ENCODE measurements at places on chromosomes 11 and 22. TPM values are rescaled to one million over a fixed set of nuclear protein-coding genes. Genes with fewer than 3 reads are reported as not detected.
A peak's percentile ranks its signal among the peaks of the same experiment; 100 is the strongest.

GRCh38 chr11:19352072-19352770 lies 111.5 kb upstream of the E2F8 start:
- no peak for DNase-seq

DNA sequence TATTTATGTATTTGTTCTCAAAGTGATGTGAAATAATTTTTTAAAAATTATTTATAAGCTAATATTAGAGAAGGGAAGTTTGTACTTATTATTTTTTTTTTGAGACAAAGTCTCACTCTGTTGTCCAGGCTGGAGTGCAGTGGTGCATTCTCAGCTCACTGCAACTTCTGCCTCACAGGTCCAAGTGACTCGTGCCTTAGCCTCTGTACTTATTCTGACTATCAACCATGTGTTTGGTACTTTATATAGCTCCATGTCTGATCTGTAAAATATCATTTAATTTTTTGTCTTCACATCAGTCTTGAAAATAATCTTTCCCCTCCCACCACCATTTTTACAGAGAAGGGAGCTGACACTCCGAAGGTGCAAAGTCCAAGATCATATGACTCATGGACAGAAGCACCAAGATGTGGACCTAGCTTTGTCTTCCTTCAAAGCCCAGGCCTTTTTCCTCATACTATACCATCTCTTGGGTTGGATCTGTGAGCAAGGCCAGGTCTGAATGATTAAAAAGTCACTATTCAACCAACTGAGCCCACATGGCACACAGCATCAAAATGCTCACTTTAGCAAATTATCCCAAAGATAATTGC lies 32.4 kb upstream of the EED start:
- no peak for DNase-seq

DNA sequence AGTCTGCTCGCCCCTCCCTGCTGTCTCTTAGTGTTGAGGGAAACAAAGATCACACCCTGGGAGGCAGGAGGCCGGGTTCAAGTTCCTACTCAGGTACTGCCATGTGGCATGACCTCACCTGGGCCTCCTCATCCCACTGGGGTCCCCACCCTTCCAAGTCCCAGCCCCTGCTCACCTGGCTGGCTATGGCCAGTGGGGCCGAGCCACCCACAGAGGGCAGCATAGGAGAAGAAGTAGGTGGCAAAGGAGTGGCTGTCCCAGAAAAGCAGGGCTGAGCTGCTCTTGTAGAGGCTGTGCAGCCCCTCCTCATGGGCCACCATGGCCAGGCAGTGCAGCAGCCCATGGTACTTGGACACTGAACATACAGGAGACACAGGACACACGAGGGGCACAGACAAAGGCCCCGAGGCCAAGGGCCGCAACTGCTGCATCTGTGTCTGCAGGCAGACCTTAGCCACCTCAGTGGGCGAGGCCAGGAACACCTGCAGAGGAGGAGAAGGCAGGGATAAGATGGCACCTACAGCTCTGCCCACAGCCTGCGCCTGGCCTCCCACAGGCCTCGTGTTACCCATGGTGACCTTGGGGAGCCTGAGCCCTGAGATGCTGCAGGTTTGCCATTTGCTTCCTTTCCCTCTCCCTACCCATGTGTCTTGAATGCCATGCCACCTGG lies 50.6 kb upstream of the MPEG1 start:
- DNase-seq = no peak

DNA sequence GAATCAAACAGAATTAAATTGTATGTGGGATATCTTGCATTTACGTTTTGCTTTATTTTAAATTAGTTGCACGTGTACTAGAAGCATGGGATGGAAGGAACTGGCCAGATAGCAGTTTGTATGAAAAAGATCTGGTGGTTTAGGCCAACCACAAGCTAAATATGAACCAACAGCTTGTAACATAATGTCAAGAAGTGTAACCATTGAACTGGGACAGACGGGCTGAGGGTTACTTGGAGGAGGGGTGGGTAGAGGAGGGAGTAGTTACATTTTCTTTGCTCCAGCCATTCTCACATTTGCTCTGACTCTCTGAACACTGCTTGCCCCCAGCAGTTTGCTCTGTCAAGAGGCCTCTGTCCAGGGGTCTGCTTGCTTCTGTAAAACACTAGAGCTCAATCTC lies 31.7 kb upstream of the CXCR5 start:
- DNase-seq = no peak

GRCh38 chr11:109960831-109961230 lies 132.4 kb upstream of the ZC3H12C start:
- no peak for DNase-seq

DNA sequence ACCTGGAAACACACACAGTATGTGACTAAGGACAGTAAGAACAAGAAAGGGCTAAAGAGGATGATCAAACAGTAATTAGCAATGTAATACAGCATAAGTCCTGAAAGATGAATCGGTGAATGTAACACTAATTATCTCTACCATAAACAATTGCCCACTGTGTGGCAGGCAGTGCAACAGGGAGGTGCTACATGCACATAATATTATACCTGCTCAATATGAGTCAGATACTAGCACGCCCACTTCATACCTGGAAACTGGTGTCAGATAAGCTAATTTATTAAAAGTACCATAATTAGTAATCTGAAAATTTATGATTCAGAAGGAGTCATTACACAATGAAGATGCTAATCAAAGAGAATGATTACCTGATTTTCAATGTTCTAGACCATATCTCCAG lies 14.9 kb downstream of the CASP12 start:
- no peak for DNase-seq

DNA sequence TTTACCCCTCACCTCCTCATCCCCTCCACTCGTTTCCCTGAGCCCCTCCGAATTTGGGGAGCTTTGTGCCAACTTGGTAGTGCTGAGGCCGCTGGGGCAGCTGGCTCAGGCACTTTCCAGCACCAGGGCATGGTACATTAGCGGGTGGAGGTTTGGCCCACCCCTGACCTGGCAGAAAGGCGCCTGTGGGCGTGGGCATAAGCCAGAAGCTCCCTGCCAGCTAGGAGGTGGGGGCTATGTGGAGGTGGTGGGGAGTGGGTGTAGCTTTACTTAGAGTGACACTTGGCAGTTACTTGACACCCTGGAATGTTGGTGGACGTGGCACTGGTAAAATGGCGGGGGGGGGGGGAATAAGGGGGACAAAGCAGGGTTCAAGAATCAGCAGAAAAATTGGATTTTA lies 10.3 kb upstream of the IGF2 start:
- no peak for DNase-seq

- DNase-seq = no peak
Measured at GRCh38 chr11:18590571-18590970, 2.0 kb upstream of the UEVLD start.

DNA sequence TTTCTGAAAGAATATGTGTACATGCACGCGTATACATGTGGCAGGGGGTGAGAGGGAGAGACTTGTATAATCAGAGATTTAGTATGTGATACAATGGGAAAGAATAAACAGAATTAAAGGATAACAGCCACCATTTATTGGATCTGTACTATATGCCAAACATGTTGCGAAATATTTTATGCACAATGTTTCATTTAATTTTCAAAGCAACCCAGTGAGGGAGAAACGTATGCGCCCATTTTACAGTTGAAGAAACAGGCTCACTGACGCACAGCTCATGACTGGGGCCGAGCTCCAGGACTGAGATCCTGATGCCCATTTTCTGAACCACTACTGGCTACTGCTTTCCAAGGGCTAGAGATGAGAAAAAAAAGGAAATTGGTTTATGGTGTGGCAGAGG lies 3.3 kb upstream of the OAF start:
- DNase-seq = no peak

DNA sequence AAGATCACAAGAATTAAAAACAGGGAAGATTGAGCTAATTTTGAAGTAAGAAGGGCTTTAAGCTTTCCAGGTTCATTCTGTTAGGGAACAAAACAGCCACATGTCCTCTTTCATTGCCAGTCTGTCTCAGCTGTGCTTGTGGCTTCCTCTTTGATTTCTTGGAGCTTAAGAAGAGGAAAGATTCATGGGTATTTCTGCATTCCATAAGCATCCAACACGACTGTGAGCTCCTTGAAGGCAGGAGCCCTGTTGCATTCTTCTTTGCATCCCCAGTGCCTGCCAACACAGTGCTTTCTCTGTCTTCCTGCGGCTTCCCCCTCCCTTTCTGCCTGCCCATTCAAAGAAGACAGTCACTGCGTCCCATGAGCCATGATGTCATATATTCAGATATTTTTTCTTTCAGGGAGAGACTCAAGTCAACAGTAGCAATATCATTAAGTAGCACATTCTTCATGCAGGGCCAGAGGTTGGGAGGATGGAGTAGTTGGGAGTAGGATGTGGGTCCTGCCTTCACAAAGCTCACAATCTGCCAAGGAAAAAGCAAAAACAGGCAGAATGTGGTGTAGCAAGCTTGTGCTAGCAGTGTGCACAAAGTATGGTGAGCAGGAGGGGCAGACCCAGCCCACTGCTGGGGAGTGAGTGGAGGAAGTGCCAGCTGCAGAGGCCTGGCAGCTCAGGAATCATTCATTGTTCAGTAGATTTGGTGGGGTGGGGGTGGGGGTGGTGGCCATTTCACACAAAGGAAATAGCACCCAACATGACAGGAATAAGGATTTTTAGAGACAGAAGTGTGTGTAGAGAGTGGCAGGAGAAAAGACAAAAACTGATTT lies 162.1 kb upstream of the RASSF10 start:
- DNase-seq = no peak

GRCh38 chr11:65366340-65366773 lies 11.8 kb downstream of the TIGD3 start:
- DNase-seq = peak; percentile 87

DNA sequence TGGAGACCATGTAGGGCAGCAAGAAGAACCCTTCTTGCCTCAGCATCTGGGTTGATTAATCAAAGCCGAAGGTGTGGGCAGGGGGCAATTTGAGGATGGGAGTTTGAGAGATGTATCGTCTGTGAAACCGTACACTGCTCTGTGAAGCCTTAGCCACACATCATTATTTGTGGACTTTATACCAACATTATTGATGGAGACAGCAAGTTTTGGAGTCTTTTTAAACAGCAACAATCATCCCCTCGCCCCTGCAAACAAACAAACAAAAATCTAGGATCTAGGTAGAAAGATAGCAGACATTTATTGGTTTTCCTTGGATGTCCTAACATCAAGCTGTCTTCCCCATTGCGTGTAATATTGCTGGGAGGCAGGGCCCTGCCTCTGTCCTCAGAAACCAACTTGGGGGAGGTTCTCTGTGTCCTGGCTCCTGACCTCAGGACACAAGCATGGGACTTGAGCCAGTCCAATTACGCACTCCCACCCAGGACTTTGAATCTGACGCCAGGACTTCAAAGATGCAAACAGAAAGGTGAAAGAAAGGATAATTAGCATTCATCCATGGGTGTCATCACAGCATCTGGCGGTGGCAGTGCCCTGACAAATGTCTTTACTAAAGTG lies 61.6 kb upstream of the PLET1 start:
- no peak for DNase-seq

- no peak for DNase-seq
Measured at GRCh38 chr11:117733316-117733715, 63.7 kb downstream of the DSCAML1 start.

- no peak for DNase-seq
Measured at GRCh38 chr11:7531011-7531410, 17.2 kb downstream of the PPFIBP2 start.

DNA sequence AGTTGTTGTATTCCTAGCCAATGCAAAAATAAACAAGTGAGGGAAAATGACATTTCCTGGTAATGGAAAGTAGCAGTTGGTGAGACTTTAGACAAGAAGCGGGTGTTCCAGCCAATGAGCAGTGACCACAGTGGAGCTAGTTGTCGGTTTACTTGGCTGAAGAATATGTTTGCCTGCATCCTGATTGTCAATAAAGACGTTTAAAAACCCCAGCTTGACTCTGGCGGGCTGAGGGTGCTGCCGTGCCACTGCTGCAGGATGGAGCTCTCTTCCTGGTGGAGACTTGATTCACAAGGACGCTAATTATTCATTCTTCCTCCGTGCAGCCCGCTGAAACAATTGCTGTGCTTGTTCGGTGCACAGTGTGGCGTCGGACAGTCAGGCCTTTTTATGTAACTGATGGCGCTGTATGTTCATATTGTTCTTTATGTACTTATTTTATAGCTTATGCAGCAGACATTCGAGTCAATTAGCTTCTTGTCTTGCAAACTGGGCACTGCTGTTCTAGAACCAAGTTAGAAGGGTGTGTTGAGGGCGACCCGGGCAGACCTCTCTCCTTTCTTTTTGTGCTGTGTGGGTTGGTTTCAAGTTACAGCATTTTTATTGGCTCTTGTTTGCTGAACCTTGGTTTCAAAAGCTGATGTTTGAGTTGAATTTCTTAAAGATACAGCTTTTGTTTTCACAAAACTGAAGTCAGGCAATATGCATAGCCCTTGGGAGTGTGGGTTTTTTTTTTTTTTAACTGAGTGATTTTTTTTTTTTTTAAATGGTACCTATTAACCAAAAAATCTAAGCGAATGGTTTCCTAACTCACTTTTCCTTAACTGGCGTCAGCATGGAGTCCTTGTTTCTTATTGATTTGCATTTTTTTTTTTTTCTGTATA lies 153.9 kb downstream of the TEAD1 start:
- DNase-seq = peak; percentile 23

DNA sequence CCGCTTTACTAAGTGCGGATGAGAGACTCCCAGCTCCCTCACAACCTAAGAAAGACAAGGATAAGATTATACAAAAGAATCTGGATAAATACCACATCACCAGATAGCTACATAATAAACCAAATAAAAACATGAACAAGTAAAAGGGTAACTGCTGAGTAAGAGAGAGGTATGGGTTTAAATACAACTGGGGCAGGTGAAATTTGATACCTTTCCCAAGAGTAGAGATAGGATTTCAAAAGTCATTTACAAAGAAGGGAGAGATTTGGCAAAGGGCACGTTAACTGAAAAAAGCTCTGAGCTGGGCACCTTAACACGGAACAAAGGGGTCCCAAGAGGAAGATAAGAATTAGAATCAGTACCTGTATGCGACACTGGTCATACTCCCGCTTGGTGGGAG lies 1.7 kb downstream of the UBXN1 start:
- no peak for DNase-seq

GRCh38 chr11:68818181-68818580 lies 23.5 kb downstream of the CPT1A start:
- DNase-seq = no peak

DNA sequence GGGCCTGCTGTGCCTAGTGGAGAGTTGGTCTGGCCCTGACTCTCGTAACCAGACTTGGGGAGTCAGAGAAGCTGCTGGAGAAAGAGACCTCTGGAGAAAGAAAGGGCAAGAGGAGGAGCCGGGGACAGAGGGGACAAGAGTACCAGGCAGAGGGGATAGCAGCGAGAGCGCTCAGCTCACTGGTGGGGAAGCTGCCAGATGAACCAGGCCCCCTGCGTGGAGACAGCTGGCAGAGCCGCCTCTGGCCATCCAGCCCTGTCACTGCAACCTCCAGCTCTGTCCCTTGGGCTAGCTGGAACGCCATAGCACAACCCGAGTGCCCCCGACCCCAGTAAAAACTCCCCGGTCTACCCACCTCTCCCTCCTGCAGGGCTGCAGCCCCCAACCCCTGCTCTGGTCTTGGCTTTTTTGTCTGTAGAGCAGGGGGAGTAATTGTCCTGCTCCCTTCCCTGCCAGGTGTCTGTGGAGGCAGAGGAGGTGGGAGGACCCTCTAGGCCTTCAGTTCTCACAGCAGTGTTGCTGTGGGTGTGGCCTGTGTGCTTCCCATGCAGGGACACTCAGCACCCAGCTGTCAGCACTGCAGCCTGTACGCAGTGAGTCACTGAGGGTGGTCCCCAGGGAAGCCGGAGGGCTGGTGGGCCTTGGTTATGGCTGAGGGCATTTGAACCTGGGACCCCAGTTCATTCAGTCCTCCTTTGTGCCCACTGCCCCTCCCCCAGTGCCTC lies 4.8 kb upstream of the SUN2 start:
- no peak for DNase-seq

Gene LGALS12
- not detected for total RNA-seq

Gene APBB1
- total RNA-seq = 41.4 TPM

Gene ARHGAP32
- total RNA-seq = not detected

All from G401 (cell line).